NCI-H2107 (cell line): ENCODE measurements at places on chromosomes 1 and 21.

- DNase-seq: no peak
Measured at GRCh38 chr1:220798338-220798737, 11.6 kb downstream of the MTARC1 start.

GRCh38 chr21:42833859-42834725 is 45.2 kb downstream of the WDR4 start:
- no peak for DNase-seq

- no peak for DNase-seq
Measured at GRCh38 chr1:11690397-11691301, 861 bp upstream of the DRAXIN start.

- no peak for DNase-seq
Measured at GRCh38 chr1:235648954-235649367, 623 bp downstream of the GNG4 start.

- DNase-seq: no peak
Measured at GRCh38 chr1:116492358-116492811, 78.4 kb downstream of the CD58 start.

GRCh38 chr1:2466270-2466665 is 9.8 kb upstream of the PLCH2 start:
- no peak for DNase-seq

- no peak for DNase-seq
Measured at GRCh38 chr1:229138058-229138457, 132.9 kb upstream of the RAB4A start.

- DNase-seq: no peak
Measured at GRCh38 chr1:178870944-178871343, at the start of gene ANGPTL1. Gene ANGPTL1, minus strand, starts transcription at chr1:178871077. Its CDS starts 5,301 bp downstream, at chr1:178865776.

- no peak for DNase-seq
Measured at GRCh38 chr1:2389644-2390043, 1.7 kb downstream of the MORN1 start.

GRCh38 chr1:114718661-114719423 is 2.3 kb upstream of the NRAS start:
- DNase-seq: no peak

GRCh38 chr21:26769613-26770188 is 75.5 kb downstream of the ADAMTS1 start:
- no peak for DNase-seq

DNA sequence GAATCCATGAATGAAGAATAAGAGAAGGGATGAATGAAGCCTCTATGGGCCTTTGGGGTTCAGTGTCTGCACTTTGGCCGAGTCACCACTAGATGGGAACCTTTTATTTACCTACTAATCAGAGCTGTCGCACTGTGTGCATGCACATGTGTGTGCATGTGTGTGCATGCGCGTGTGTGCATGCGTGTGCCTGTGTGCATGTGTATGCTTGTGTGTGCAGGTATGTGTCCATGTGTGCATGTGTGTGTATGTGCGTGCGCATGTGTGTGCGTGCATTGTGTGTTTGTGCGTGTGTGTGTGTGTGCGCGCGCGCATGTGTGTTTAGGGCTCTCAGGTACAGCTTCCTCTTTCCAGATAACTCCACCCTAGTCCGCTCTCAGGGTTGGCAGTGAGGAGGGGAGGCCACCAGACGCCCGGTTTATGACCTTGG is 20.4 kb upstream of the UBXN10 start:
- DNase-seq: no peak

- no peak for DNase-seq
Measured at GRCh38 chr1:164748253-164748899, 189.4 kb downstream of the PBX1 start.

DNA sequence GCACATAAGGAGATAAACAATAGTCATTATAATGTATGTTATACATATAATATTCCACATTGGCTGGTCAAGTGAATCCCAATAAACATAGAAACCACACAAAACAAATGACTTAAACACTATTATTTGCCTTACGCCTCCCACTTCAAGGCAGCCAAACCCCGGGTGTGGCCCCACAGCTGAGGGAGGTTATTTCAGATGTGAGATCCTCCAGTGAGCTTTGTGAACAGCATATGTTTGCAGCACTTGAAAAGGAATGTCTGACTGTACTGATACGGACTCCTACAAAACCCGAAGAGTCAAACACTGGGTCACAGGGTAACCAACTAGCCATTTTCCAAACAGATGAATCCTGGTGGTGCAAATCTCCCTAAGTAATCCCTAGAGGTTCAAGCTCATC is 27.1 kb upstream of the DISP1 start:
- no peak for DNase-seq

DNA sequence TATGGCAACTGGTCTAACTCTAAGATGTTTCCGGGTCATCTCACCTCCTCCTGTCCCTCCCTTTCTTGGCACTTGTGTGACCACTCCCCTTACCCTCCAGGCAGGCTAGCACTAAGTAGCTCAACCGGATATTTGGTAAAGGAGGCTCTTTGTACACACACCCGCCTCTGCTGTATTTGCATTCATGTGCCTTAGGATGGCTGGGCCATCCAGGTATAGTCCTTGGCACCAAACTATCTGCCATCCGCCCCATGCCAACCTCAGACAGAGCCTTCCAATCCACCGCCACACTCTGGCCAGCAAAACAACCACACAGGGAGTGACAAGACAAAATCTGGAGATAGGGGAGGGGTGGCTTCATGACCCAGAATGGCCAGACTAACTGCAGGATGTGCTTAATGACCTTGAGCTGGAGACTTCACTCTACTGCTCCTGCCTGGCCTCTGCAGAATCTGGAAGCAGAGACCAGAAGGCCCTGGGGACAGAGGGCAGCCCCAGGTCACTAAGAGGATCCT is 59.5 kb downstream of the CDK18 start:
- no peak for DNase-seq

- DNase-seq: no peak
Measured at GRCh38 chr1:182642461-182642860, 38.3 kb upstream of the RGS16 start.

DNA sequence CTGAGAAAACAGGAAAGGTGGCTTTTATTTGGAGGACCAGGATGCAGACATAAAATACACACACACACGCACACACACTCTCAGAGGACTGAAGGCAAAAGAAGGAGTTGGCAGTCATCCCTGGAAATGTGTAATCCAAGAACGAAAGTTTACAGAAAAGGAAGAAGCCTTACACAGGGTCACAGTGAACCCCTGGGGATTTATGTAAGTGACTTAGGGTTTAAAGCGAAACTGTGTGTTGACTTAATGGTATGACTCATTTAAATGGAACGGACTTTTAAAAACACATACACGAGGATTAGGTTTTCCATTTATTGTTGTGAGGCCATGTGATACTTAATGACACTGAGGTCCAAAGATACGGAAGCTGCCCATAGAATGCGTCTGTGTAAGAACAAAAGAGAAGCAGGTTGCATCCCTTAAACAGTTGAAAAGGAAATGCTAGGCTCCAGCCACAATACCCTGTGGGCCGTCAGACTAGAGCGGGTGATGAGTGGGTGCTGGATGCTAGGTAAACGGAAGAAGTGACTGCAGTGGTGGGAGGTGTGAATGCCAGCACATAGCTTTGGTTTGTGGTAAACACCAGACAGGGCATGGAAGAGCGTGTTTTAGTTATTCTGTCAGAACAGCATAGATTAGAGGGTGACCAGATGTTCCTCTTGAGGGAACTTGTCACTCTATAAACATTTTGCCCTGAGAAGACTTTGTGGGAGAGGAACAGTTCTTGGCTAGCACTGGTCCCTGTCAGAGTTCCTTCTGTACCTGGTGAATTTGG is 21.6 kb upstream of the BCL10 start:
- peak; percentile 68 for DNase-seq

GRCh38 chr21:42094811-42095210 is 23.7 kb downstream of the UMODL1 start:
- DNase-seq: no peak

DNA sequence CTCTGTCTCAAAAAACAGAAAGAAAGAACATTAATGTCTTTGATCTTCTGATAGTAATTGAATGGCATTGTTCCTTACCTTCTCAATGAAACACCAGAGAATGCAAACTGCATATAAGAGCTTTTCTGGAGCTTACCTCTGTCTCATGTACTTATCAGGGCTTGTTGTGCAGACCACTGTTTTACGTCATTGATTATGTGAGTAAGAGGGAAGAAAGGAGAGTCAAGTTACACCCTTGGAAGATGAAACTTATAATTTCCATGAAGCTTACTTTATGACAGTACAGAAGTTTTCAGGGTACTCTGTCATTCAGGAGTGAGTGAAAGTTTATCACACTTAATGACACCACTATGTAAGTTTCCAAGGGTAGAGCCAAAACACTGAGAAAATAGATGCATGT is 49.0 kb upstream of the MAB21L3 start:
- no peak for DNase-seq

DNA sequence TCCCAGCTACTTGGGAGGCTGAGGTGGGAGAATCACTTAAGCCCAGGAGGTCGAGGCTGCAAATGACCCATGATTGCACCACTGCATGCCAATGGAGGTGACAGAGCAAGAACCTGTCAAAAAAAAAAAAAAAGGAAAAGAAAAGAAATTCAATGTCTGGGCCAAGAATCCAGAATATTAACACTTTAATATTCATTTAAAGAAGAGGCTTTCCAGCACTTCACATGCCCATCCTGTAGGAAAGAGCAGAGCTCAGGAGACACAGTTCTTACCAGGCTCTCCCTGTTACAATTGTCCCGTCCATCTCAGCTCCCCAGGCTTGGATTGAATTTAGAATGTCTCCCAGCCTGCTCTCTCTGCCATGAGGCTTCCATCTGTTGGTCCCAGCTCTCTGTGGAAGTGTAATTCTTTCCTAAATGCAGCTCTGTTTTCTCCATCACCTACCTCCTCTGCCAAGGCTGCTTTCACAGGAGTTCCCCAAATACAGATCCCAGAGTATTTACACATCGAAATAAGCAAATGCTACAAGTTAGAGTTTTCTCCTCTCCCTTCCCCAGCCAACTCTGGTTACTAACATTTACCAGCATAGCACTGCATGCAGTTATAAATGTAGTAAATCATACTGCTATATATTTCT is 116.6 kb upstream of the CDC42BPA start:
- DNase-seq: no peak

GRCh38 chr1:48031676-48032075 is 34.5 kb upstream of the TRABD2B start:
- DNase-seq: no peak

GRCh38 chr1:218347336-218347722 is 2.2 kb downstream of the TGFB2 start:
- DNase-seq: no peak

DNA sequence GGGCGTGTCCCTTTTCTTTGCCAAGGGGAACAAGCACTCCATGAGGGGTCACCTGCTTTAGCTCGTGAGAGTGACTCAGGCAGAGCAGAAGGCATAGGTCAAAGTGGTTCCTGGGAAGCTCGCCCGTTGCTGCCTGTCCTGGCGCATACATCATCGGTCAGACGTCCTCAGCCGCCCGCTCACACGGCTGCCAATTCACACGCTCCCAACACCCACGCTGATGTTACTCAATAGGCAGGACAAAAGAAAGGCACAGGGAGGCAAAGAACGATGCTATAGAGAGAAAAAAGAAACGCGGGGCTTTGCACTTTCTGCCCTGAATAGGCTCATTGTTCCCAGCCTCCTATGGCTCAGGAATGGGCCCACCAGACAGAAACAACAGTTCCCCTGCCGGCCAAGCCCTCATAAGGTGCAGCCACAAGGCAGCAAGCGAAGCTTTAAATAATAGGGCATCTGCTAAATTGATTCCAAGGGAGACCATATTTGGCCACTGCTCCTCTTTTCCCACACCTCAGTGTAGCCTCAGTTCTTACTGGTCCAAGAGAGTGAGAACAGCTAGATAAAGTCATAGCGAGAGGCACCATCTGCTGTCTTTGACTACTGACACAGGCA is 38.7 kb downstream of the VTCN1 start:
- DNase-seq: no peak

- DNase-seq: peak; percentile 34
Measured at GRCh38 chr1:18922319-18922726, 20.0 kb upstream of the ALDH4A1 start.

DNA sequence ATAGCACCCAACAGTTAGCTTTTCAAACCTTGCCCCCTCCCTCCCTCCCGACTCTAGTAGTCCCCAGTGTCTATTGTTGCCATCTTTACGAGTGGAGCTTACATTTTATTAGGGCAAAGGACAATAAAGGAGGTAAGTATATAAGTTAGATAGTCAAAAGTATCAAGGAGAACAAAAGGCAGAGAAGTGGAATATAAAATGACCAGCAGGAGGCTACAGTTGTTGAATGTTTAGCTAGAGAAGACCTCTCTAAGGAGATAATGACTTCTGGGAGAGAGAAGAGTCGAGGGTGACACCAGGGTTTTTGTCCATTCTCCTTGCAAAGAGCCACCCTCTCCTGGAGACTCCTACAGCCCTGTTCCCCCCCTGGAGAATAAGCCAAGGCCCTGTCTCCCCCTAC is 48.7 kb downstream of the SYT6 start:
- no peak for DNase-seq

- DNase-seq: no peak
Measured at GRCh38 chr1:15577691-15578090, 7.2 kb downstream of the AGMAT start.

- peak; percentile 87 for DNase-seq
Measured at GRCh38 chr1:58874757-58875755, 91.2 kb upstream of the JUN start.

- DNase-seq: no peak
Measured at GRCh38 chr1:201023920-201024624, 558 bp upstream of the KIF21B start.

DNA sequence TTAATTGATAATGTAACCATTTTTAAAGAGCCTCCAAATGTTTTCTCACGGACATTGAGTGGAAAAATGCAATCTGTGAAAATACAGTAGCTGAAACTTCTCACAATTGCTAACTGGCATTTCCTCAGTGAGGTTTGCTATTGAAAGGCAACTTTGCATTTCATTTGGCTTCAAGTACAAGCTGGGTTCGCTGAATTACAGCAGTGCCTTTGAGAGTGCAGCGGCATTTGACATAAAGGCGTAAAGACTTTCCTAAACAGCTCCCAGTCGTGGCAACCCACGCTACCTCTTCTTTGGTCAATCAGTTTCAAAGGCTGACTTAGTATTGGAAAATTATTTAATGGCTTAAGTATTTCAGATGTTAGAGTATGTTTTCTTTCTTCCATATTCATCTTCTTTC is 39.3 kb upstream of the ZBTB18 start:
- DNase-seq: no peak
